ENCODE measurements at places on chromosomes 2 and 18.

DNA sequence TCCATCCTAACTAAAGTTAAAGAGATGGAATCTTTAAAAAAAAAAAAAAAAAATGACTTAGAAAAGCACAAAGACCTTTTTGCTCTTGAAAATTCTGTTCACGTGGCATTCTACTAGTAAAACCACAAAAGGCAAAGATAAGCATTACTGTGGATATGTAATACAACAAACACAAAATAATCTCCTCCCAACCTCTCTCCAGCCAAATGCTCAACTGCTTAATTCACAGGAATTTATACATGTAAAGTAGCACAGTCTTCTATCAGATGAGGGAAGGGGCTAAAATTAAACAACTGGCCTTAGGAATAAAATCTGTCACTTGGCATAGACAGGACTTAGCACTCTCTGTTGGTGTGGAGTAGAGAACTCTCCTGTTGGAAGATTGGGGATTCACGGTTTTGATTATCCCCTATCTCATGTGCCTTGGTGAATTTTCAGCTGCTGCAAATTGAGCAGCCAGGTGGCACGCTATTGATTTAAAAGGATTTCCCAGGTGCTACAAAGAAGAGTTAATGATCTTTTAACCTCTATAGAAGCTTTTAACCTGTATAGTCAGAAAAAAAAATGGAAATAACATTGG, 57.4 kb downstream of the ATIC start:
- DNase-seq, result no peak

- DNase-seq, result no peak
Observed at GRCh38 chr2:61006486-61007105, 10.9 kb upstream of the PEX13 start.

DNA sequence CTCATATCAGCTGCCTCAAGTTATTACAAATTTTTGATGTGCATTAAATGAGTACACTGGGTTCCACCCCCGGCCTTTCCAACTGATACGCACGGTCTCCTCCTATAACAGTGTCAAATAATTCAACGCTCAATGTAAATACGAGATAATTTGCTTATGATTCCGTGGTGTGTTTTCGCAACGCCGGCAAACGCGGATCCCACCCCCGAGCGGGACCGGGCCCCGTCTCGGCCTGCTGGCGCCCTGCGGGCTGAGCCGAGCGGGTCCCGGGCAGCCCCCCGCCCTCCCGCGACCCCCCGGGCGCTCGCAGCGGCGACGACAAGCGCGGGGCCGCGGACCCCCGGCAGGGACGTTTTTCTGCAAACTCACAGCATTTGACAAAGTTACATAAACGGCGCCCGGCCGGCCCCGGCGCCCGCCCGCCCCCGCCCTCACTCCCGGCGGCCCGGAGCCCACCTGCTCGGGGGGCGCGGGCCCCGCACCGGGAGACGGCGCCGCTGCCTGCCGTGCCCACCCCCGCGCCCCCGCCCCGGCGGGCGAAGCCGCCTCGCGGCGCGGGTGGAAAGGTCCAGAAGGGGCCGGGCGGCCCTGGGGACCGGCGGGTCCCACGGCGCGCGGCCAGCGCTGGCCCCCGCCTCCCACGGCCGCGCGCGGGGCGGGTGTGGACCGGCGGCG, 762 bp downstream of the HDAC4 start:
- DNase-seq, result no peak

DNA sequence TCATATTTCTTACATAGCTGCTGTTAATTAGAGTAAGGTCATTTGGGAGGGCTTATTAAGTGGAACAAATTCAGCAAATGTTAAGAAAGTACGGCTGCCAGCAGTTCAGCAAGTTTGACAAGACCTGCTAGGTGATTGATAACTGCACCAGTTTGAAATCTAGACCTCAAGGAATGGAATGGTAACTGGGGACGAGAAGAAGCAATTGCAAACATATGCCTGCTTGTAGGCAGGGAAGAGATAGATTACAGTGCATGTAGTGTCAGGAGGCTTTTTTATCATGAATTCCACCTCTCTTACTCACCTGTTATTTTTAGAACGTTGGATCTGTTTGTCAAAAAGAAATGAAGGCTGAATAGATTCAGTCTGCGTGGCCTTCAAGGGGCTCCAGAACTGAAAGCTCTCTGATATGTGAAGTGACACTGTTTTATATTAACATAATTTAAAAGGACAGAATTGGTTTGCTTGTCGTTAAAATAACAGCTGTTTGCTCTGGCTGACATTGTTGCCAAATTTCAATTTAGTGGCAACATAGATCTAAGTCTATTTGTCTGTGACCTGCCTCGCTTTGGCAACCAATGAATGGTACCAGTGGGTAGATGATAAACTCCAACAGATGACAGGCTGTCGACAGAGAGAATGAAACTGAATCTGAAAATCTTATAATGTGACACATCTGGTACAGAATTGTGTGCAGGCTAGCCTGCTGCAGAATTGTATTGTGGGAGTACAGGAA, 199.3 kb downstream of the ZNF407 start:
- no peak for DNase-seq

GRCh38 chr18:45370255-45371010, 244.8 kb upstream of the SLC14A2 start:
- DNase-seq, result no peak

- DNase-seq, result no peak
Observed at GRCh38 chr18:78429127-78430108, 550.2 kb upstream of the SALL3 start.

- DNase-seq, result no peak
Observed at GRCh38 chr2:53629501-53629900, 138.1 kb upstream of the CHAC2 start.

DNA sequence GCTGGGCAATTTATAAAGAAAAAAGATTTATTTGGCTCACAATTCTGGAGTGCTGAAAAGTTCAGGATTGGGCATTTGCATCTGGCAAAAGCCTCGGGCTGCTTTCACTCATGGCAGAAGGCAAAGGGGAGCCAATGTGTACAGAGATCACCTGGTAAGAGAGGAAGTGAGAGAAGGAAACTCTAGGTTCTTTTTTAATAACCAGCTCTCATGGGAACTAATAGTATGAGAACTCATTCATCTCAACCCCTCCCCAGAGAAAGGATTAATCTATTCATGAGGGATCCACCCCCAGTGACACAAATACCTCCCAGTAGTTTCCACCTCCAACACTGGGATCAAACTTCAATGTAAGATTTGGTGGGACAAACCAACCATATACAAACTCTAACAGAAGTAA, 129.0 kb downstream of the EVA1A start:
- no peak for DNase-seq

- DNase-seq, result no peak
Observed at GRCh38 chr2:12501469-12502158, 215.1 kb upstream of the TRIB2 start.

DNA sequence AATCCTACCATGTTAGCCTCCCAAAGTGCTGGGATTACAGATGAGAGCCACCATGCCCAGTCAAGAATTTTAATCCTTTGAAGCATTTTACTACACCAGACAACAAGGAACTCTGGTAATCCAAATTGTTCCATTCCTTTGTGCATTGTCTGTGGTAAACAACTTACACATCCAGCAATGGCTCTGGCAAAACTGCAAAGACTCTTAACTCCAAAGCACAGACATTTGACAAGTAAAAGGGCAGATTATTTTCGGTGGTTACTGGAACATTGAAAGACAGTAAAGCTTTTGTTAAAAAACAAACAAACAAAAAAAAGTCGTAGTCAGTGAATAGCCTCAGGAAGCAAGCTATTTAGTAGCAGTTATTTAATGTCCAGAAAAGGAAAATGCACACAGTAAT, 33.2 kb upstream of the RMND5A start:
- no peak for DNase-seq

DNA sequence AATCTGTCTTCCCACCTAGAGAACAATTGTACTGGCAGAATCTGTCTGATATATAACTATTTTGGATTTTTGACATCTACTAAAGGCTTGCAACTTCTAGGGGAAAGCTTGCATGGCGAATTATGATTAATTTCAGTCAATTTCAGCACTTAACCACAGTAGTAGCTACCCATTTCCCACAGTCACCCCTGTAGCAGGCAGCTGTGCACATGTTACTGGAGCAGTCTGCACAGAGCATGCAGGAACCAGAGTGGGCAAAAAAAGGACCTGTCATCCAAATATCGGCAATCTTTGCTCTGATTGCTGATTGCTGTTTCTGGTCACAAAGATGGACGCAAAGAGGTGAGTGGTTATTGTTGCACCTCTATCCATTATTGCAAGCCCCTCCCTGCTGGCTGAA, 473.3 kb downstream of the SPAG16 start:
- DNase-seq, result no peak

DNA sequence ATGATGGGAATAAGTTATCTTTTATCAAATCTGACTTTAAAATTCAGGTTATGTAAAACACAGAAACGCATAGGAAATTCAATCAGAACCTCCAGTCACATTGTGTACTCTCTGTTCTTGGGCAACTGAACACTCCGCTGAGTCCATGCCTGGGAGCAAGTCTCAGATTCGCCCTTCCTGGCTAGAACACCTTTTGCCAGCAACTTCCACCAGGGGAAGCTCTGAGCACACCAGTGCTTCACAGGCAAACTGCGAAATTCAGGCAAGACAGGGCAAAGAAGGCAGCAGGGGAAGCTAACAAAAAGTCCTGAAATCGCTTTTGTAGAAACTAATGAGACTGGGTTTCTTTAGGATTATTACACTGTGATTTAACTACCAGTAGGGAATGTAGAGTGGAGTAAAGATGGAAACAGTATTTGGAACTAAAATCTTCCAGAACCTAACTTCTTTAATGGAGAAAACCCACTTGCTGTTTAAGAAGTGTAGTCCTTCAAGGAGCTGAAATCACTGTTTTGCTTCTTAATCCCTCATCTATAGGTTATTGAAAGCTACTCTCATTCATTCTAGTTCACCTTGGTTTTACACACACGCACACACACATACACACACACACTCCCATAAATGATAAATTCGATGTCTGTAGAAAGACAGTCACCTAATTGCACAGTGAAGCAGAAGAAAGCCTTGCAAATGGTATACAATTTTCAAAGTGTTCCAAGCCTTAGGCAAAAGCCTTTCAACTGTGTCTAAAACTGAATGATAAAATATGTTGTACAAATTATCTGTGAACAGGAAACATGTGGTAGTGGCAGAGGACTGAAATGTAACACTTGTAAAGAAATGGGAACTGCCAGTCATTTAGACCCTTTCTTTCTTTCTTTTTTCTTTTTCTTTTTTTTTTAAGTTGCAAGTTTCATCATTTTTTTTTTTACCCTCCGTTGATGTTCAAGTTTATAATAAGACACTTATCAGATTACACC, 214.5 kb downstream of the TMEM182 start:
- no peak for DNase-seq

DNA sequence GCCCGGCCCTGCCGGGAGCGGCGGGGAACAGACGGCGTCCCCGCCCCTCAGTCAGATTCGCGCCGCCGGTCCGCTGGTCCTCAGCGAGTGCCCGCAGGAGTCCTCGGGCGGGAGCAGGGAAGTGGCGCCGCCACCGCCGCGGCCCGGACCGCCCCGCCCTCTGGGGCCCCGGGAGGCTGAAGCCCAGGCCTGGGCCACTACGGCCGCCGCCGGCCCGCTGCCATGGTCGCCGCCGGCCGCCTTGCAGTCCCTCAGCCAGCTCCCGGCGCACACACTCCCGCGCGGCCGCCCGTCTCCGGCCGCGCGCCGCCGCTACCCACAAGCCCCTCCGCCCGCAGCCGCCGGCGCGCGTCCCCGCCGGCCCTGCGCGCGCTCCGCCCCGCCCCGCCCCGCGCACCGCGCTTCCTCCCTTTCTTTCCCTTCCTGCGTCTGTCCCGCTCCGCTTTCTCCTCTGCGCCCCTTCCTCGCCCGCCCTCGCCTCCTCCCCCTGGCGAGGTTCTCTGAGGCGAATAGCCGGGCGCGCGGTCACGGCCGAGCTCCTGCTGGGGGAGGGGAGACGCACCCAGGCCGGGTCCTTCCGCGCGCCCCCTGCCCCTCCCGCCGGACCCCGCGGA, at the start of gene ROCK2:
Gene ROCK2, minus strand, starts transcription at position 295 of the 614 bp plus-strand sequence. CDS start 500 bp downstream, outside the sequence.
- DNase-seq, result no peak

GRCh38 chr2:218290316-218291261, 1.7 kb downstream of the TMBIM1 start:
- DNase-seq, result no peak

- no peak for DNase-seq
Observed at GRCh38 chr18:9673296-9674251, 34.5 kb upstream of the RAB31 start.

- no peak for DNase-seq
Observed at GRCh38 chr2:162430323-162430722, 86.4 kb downstream of the GCA start.

- no peak for DNase-seq
Observed at GRCh38 chr2:223019987-223020717, 31.8 kb upstream of the KCNE4 start.

DNA sequence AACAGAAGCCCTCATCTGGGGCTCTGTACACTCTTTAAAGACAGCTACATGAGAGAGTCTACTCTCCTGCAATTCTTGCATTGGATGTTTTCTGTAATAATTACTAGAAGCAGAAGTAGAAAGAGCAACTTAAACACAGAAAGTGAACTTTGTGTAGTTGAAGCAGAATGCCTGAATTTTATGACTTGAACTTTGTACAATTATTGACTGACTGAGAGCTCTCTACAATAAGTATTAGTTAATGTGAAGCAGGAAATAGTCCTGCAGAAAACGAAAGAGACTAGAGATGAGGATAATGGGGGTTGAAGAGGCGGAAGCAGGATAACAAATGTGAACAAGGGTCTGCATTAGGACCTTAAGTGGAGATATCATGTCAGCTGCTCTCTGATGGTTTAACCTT, 79.2 kb upstream of the STK39 start:
- no peak for DNase-seq

- no peak for DNase-seq
Observed at GRCh38 chr2:79799729-79800128, 286.9 kb downstream of the CTNNA2 start.

DNA sequence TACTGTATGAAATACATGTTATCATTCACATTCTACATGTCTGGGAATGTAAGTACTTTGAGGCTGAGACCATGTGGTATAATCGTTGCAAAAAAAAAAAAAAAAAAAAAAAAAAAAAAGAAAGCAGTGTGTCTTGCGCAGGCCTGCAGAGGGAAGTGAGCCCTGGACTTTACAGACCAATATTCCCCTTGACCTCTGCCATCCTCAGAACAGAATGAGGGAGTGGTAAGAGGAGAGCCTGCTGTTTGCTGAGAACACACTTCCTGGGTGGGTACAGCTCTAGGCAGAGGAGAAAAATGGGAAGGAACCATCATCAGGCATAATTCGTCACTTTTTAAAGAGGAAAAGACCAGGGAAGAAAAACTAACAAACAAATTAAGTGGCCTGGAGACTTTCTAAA, 28.8 kb upstream of the TBC1D8 start:
- DNase-seq, result no peak

- DNase-seq, result no peak
Observed at GRCh38 chr18:77130229-77131099, 2.1 kb downstream of the MBP start.

DNA sequence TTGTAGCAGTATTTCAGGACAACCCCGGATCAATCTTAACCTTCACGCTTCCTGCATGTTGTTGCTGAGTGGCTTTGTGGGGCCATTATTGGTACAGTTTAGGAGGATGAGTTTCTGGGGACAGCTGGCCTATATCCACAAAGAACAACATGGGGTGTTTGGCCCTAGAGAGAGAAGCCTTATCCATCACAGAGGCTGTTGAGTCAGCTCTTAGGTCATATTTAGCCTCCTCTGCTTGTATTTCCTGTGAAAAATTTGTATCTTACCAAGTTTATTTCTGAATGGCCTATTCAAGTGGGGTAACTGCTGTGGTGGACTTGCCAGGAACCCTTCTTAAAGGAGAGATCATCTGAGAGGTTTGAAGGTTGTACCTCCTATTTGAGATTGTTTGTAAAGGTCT, 77.6 kb downstream of the MAP4K4 start:
- no peak for DNase-seq

GRCh38 chr2:44949329-44950151, 8.0 kb downstream of the SIX3 start:
- no peak for DNase-seq

- no peak for DNase-seq
Observed at GRCh38 chr2:167928434-167928833, 319.0 kb downstream of the STK39 start.
